ENCODE measurements at places on chromosomes 7 and 10.

DNA sequence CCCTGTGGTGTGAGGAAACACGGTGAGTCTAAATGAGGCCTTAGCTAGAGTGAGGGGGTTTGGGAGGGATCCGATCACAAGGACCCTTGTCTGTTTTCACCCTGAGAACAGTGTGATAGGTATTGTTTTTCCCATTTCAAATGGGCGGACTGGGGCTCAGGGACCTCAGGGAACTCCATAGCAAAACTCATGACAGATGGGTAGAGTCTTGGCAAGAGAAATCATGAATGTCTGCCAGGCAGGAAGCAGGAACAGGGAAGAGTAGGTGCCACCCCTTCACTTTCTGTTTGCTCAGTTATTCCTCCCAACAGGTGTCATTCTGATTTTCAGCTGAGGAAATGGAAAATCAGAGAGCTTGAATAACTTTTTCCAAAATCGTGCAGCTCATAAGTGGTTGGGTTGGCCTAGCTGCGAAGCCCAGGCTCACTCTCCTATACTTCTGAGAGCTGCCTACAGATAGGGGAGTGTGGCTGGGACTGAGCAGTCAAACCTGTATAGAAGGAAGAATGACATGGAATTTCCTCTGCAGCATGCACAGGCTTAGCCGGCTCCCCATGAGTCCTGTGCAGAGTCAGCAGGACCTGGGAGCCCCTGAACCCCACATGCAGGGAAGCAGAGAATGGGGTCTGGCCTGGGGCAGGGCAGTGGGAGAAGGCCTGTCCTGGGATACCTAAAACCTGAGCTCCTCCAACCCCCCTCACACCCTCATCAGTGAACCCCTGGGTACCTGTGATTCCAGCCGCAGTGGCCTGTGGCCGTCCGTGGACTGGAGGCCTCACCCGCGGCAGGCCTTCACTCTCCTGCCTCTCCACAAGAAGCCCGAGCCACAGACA, 17.6 kb upstream of the C10orf105 start:
- no peaks in the 10 kb centered on the region for H3K36me3 ChIP-seq
- H3K27me3 ChIP-seq, result no peaks in the 10 kb centered on the region
- peaks cover 65% of the 10 kb centered on the region for H3K4me1 ChIP-seq
- H3K27ac ChIP-seq, result peak overlapping the region; percentile 84

- H3K4me1 ChIP-seq, result peaks cover 44% of the 10 kb centered on the region
- H3K4me3 ChIP-seq, result peak overlapping the region; percentile 9
- no peak for DNase-seq
- no peaks in the 10 kb centered on the region for H3K36me3 ChIP-seq
Observed at GRCh38 chr7:37349979-37350590, 98.6 kb downstream of the ELMO1 start.

- no peaks in the 10 kb centered on the region for H3K36me3 ChIP-seq
- no peaks in the 10 kb centered on the region for H3K4me1 ChIP-seq
- no peak overlapping the region for H3K4me3 ChIP-seq
- H3K27me3 ChIP-seq, result no peaks in the 10 kb centered on the region
Observed at GRCh38 chr7:80771523-80771922, 133.1 kb downstream of the CD36 start.

- H3K4me3 ChIP-seq, result peak overlapping the region; percentile 90
- H3K36me3 ChIP-seq, result no peaks in the 10 kb centered on the region
- H3K27me3 ChIP-seq, result peaks cover 26% of the 10 kb centered on the region
- DNase-seq, result peak; percentile 5
- peaks cover 25% of the 10 kb centered on the region for H3K4me1 ChIP-seq
- peak overlapping the region; percentile 83 for H3K27ac ChIP-seq
Observed at GRCh38 chr7:28409716-28410627, 2.3 kb upstream of the CREB5 start.

GRCh38 chr10:8410506-8410905, 356.0 kb downstream of the GATA3 start:
- H3K4me3 ChIP-seq, result no peak overlapping the region
- DNase-seq, result no peak
- no peaks in the 10 kb centered on the region for H3K36me3 ChIP-seq
- H3K27ac ChIP-seq, result no peak overlapping the region
- H3K4me1 ChIP-seq, result no peaks in the 10 kb centered on the region
- H3K27me3 ChIP-seq, result no peaks in the 10 kb centered on the region

- H3K4me3 ChIP-seq, result no peak overlapping the region
- H3K36me3 ChIP-seq, result no peaks in the 10 kb centered on the region
- H3K27ac ChIP-seq, result no peak overlapping the region
Observed at GRCh38 chr7:4880218-4880617, 3.3 kb downstream of the RADIL start.

DNA sequence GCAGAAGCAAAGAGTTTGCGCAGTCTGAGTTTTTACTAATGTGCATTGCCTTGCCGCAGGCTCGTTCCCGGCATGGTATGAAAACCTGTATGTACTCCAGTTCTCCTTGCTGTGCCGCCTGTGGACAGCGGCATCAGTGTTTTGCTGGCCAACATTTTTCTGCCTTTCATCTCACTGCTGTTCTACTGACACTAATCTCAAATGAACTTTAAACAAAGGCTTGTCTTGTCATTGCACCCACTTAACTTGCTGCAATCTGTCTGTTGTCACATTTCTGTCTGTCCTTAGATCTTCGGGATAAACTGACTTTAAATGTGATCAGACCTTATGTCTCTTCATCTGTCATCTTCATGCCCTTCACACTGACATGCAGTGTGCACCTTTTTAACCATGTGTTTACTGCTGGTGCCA, 71.7 kb upstream of the ZNRF2 start:
- peaks cover 2% of the 10 kb centered on the region for H3K36me3 ChIP-seq
- no peak for DNase-seq
- H3K27me3 ChIP-seq, result no peaks in the 10 kb centered on the region

GRCh38 chr7:120412139-120413050, 139.4 kb downstream of the KCND2 start:
- DNase-seq, result no peak
- no peaks in the 10 kb centered on the region for H3K36me3 ChIP-seq
- H3K4me3 ChIP-seq, result no peak overlapping the region
- no peaks in the 10 kb centered on the region for H3K4me1 ChIP-seq
- no peaks in the 10 kb centered on the region for H3K27me3 ChIP-seq
- H3K27ac ChIP-seq, result no peak overlapping the region

DNA sequence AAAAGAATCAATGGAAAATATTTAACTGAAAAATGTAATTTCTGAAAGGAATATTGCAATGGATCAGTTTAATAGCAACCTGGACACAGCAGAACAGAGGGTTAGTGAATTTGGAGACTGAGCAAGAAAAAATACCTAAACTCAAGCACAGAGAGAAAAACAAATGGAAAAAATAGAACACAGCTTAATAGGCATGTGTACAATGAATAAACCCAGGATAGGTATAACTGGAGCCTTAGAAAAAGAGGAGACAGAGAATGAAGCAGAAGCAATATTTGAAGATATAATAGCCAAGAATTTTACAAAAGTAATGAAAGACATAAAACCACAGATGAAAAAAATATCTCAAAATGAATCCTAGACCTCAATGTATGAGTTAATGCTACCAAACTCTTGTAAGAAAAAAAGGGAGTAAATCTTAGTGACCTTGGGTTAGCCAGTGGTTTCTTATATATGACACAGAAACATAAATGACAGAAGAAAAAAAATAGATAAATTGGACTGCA, 2.9 kb upstream of the DNAJC1 start:
- H3K27ac ChIP-seq, result no peak overlapping the region
- no peaks in the 10 kb centered on the region for H3K36me3 ChIP-seq
- H3K27me3 ChIP-seq, result no peaks in the 10 kb centered on the region
- H3K4me3 ChIP-seq, result no peak overlapping the region
- DNase-seq, result no peak
- peaks cover 22% of the 10 kb centered on the region for H3K4me1 ChIP-seq

DNA sequence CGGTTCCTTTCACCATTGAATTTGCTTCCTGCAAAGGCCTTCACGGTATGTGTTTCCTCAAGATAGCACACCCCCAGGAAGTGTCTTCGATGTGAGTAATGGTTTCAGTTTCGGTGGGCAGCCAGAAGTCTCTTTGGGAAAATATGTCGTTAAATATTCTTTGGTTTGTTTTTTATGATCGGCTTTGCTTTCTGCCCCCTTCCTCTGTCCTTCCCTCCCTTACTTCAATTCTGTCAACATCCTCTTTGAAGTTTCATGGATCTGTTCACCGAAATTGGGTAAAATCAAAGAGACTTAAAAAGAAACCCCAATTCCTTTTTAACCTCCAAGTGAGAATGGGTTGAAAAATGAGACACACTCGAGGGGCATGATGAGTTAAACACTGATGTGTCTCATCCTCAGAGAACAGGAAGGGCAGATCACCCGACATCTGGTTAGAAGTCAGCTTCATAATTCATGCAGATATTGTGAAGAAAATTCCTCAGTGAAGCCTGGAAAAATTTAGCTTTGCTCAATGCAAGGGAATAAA, 170.8 kb upstream of the HABP2 start:
- peaks cover 8% of the 10 kb centered on the region for H3K27me3 ChIP-seq
- peak overlapping the region; percentile 72 for H3K27ac ChIP-seq
- DNase-seq, result no peak
- H3K36me3 ChIP-seq, result no peaks in the 10 kb centered on the region

- no peak overlapping the region for H3K4me3 ChIP-seq
- H3K36me3 ChIP-seq, result no peaks in the 10 kb centered on the region
- no peak for DNase-seq
- no peaks in the 10 kb centered on the region for H3K4me1 ChIP-seq
- H3K27ac ChIP-seq, result no peak overlapping the region
- no peaks in the 10 kb centered on the region for H3K27me3 ChIP-seq
Observed at GRCh38 chr7:68309806-68310205, 1288.5 kb upstream of the AUTS2 start.

- H3K27me3 ChIP-seq, result peaks cover 5% of the 10 kb centered on the region
- DNase-seq, result no peak
- H3K4me3 ChIP-seq, result no peak overlapping the region
- no peak overlapping the region for H3K27ac ChIP-seq
- H3K4me1 ChIP-seq, result no peaks in the 10 kb centered on the region
- H3K36me3 ChIP-seq, result no peaks in the 10 kb centered on the region
Observed at GRCh38 chr10:71184421-71184820, 27.9 kb upstream of the UNC5B start.

DNA sequence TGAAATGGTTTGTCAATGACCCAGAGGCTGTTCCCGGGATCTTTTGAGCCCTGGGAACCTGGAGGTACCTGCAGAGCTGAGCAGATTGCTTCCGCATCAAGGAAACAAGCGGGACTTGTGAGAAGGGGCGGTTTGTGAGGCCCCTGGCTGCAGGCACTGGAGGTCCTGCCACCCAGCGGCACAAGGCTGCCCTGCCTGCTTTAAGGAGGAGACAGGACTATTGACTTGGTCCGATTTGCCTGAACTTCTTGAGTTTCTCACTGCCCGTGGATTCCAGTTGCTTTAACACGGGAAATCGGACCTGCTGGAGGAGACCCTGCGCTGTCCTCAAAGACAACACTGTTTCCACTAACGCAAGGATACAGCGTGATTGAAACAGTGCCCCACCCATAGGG, 130.1 kb downstream of the DNAJB6 start:
- no peak for DNase-seq
- peaks cover 8% of the 10 kb centered on the region for H3K27me3 ChIP-seq
- no peak overlapping the region for H3K27ac ChIP-seq
- no peak overlapping the region for H3K4me3 ChIP-seq

DNA sequence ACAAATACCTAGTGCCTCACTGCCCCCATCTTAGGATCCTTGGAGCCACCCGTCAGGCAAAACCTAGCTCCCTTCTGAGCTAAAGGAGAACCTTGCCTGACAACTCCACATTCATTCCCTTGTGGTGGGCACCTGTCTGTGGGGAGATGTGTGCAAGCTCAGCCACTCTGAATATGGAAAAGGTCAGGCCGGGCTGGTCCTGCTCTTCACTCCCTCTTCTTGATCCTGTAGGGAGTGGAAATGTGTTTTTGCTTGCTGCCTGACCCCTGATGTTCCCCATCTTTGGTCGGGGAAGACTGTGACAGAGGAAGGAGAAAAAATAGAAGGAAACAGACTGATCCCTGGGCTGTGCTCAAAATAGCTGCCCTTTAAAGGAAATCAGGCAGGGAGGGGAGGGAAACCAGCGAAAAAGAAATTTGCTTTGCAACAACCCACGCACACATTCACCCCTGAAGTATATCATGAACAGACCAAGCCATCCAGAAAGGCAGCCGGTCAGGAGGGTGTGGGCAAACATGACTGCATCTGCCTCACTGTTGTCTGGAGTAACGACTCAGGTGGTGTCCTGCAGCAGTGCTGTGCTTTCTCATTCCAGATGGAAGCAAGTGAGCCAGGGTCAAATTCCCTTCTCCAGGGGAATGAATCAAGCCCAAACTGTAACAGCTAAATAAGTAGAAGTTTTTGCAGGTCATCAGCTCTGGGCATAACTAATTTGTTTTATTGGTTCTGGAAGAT, 74.0 kb downstream of the SCRN1 start:
- no peaks in the 10 kb centered on the region for H3K4me1 ChIP-seq
- DNase-seq, result no peak
- H3K27ac ChIP-seq, result no peak overlapping the region
- no peaks in the 10 kb centered on the region for H3K27me3 ChIP-seq

DNA sequence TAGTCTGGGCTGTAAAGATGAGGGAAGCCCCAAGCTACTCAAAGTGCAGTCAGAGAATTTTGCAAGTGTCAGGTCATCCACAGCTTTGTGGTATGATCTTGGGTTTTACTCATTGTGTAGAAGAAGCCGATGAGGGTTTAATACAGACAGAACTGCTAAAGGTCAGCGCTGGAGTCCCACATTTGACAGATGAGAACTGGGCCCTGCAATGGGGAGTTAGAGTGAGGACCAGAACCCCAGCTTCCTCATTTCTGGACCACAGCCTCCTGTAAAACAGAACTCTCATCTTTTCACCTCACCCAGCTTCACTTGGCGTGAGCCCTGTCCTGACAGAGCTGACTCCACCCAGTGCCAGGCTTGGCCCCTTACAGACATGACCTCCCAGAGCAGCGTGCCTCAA, 20.1 kb downstream of the LRRC20 start:
- H3K36me3 ChIP-seq, result no peaks in the 10 kb centered on the region
- DNase-seq, result no peak
- no peak overlapping the region for H3K27ac ChIP-seq
- H3K27me3 ChIP-seq, result peaks cover 5% of the 10 kb centered on the region
- peaks cover 12% of the 10 kb centered on the region for H3K4me1 ChIP-seq

Data from memory B cell (primary cell).